ENCODE measurements at places on chromosomes 12 and 14.

GRCh38 chr14:105014631-105015030 is 6.3 kb downstream of the CDCA4 start:
- DNase-seq: no peak

DNA sequence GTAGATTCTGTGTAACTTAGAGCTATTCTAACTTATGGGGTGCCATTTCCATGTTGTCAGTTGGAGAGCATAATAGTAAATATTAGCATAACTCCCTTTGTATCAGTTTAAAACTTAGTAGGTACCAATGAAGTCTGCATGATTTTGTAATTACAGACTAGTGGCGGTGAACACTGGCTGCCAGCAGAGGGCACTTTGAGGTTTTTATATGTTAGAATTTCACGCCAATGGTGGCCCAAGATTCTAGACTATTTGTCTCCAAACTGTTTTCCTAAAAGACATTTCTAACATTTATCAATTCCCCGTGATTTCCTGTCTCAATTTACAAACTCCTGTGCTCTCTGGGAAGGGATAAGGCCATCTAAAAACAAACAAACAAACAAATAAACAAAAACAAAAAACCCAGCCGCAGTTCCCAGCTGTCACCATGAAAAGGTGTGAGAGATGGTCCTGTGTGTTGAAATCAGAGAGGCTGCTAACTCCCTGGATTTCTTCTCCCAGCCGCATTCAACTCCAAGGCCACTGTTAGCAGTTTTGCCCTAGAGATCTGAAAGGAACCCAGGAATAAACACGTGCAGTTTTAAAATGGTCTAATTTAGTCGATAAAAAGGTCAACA is 57.6 kb downstream of the BRMS1L start:
- no peak for DNase-seq

DNA sequence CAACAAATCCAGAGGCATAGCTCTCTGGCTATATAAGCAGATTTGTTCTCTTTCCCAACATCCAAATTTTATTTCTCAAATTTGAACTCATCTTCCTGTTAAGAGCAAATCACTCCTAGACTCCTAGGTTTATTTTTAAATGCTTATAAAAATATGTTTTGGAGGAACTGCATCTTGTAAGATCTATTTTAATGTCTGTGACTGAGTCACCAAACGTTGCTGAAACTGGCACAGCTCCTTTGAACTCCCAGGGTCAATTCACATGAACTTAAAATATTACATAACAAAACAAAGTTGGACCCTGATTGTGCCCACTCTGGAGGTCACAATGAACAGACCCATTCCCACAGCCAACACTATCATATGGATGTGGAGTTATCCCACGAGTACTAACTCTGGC is 23.9 kb downstream of the ANAPC7 start:
- no peak for DNase-seq

- no peak for DNase-seq
Measured at GRCh38 chr12:122813310-122813713, 21.9 kb upstream of the HIP1R start.

- DNase-seq: peak; percentile 51
Measured at GRCh38 chr12:119902084-119902509, 25.0 kb upstream of the CIT start.

DNA sequence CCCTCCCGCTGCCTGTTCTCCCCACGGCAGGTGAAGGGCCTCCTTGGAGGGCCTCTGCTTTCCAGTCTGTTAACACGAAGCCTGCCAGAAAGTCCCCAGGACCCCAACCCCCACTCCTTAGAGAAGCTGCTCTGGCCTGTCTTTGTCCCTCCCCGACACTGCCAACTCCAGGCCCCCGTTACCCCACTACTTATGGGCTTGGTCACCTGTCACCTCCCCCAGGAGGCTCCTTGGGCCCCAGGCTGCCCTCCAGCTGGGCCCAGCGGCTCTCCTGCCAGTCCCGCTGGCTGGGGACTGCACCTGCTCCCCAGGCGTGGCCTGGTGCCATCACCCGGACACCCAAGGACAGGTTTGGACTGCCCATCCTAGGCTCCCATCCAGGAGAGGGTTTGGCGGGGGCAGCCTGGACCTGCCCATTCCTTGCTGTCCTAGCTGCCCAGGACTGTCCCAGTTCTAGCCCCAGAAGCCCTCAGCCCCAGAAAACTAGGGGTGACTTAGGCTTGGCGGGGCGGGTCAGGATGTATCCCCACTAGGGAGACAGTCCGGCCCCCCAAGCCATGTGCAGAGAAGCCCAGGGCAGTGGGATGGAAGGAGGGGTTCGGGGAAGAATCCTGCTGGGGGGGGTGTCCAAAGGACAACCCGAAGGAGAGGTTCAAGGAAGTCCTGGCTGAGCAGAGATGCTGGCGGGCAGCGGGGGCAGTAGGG is 155.7 kb upstream of the C14orf180 start:
- no peak for DNase-seq

- no peak for DNase-seq
Measured at GRCh38 chr12:92539110-92539749, 163.6 kb upstream of the PLEKHG7 start.

DNA sequence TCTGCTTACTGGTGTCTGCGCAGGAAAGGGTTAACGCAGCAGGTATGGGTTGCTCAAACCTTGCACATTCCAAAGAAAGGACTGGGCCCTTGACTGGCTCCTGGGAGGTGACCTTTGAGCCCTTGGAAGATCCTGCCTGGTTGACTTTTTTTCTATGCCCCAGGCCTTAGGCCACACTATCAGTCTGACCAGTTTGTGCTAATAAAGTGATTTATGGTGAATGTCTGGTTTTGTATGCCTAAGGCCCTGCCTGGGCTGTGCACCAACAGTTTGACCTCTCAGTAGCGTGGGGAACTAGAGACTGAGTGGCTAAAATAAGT is 61.4 kb upstream of the SCN8A start:
- DNase-seq: no peak

All from amniotic stem cell (primary cell).